Transverse colon (tissue), 4 donors: ENCODE measurements at places on chromosomes 4 and X. TPM values are rescaled to one million over a fixed set of nuclear protein-coding genes. Genes with fewer than 3 reads are reported as not detected.
A peak's percentile ranks its signal among the peaks of the same experiment; 100 is the strongest.

DNA sequence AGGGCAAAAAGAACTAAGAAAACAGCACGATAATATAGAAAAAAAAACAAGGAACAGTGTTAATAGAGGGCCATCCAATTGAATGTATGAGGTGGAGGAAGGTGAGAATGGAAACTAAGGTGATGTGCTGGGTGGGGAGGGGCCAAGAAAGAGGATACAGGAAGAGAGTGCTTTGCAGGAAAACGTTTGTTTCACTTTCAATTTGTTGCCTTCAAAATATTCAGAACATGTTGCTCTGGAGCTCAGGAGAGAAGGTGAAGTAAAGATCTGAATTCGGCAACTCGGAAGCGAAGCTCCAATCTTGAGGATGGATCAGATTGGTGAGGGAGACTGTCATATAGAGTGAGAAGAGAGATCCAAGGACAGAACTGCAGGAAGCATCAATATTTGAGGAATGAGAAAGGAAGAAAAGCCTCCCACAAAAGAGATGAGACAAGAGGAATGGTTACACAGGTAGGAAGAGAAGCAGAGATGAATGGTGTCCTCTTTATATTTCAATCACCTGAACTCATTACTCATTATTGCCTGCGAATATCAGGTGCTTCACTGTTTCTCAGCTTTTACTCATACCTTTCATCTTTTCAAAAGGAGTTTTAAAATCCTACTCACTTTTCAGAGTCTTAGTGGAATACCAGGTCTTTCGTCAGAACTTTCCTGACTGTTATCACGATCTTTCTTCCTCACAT, 14.7 kb upstream of the SEC24D start:
- peak; percentile 11 for DNase-seq

DNA sequence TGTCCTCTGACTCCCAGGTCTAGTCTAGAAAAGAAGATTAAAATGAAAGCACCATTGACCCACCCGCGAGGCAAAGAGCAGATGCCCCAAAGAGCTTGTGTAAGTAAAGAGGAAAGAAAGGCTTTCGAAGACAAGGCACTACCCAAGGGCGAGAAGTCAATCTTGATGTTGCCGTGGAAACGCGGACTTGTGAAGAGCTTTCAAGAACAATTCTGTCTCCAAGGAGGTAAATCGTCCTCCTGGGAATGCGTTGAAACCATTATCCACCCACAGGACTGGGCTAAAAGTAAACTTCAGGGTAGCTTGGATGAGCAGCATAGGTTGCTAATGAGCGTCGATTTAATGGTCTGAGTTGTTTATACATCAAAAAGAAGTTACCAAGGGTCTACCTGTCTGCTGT, 189.3 kb downstream of the DHRSX start:
- DNase-seq: no peak

MAGED4 gene
- total RNA-seq: 21.5 TPM

DNA sequence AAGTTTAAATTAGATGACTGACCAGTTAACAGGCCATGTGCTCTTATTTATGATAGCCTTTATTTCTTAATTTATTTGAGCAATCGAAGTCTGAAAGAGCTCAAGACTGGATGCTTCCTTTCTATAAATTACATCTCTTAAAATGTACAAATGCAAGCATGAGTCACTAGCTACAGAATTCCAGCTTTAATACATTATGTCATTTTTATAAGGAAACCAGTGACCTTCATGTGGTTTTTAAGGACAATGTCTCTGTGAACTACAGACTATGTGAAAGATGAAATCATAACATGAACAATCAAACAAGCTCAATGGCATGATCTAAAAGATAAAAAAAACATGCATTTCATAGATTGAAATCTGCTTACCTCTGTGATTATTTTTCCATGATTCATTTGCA, 15.4 kb downstream of the HTR2C start:
- DNase-seq: no peak

KLF8 gene
- total RNA-seq: 3.0 TPM

DNA sequence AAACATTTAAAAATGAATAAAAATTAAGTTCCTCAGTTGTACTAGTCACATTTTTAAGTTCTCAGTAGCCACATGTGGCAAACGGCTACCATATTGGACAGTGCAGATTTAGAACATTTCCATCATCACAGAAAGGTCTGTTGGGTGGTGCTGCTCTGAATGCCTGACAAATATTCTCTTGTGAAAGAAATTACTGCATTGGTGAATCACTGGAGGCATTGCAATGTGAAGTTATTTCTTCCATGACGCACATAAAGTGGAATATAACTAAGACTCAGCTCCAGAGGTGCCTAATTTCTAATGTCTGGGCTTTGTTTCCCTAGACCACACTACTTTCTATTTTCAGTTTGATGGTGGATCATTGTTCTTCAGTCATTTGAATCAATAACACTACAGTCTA, 44.9 kb downstream of the CLNK start:
- no peak for DNase-seq

GRCh38 chr4:187016101-187016500, 292.4 kb upstream of the FAT1 start:
- no peak for DNase-seq

- DNase-seq: no peak
These were observed 4.0 kb downstream of the GRIA3 start for GRCh38 chrX:123188081-123188480.

DNA sequence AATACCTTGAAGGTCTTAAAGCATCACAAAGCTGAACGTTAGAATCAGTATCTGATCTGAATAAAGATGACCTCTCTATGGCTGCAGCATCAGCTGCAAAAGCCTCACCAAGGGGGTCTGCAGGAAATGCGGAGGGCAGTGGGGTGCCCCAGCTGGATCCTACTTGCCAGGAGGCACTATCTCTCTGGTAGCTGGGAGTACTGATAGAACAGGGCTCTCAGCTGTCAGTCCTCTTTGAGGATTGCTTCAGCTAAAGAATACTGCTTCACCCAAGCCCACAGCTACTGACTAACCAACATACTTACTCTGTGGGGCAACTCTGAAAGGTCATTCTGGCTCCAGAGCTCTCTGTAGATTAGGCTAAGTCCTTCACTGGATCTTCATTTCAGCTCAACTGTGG, 112.5 kb upstream of the ZFP42 start:
- no peak for DNase-seq
